Sciatic nerve (tissue), 2 donors: ENCODE measurements at places on chromosomes 13 and 19. TPM values are rescaled to one million over a fixed set of nuclear protein-coding genes. Genes with fewer than 3 reads are reported as not detected.

GRCh38 chr19:15251010-15251748 is 18.9 kb upstream of the EPHX3 start:
- DNase-seq, result no peak

- no peak for DNase-seq
Observed at GRCh38 chr13:28555096-28555495, 60.2 kb upstream of the FLT1 start.

- no peak for DNase-seq
Observed at GRCh38 chr13:100091391-100091790, 2.5 kb downstream of the PCCA start.

DNA sequence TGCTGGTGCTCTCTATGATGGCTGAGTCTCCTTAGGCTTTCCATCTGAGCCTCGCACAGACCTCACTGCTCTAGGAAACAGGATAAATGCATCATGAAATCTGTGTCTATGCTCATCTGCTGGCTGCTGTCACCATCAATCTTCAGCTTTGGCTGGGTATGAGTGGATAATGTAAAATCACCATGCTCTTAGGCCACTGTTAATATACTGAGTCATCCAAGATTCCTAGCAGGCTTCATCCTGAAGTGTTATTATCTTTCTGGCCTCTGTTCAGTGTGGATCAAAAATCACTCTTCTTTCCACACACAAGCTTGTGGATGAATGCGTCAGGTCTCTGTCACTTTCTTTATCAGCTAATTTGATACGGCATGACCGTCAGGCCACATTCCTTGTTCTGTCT is 317.4 kb downstream of the NALCN start:
- no peak for DNase-seq

DNA sequence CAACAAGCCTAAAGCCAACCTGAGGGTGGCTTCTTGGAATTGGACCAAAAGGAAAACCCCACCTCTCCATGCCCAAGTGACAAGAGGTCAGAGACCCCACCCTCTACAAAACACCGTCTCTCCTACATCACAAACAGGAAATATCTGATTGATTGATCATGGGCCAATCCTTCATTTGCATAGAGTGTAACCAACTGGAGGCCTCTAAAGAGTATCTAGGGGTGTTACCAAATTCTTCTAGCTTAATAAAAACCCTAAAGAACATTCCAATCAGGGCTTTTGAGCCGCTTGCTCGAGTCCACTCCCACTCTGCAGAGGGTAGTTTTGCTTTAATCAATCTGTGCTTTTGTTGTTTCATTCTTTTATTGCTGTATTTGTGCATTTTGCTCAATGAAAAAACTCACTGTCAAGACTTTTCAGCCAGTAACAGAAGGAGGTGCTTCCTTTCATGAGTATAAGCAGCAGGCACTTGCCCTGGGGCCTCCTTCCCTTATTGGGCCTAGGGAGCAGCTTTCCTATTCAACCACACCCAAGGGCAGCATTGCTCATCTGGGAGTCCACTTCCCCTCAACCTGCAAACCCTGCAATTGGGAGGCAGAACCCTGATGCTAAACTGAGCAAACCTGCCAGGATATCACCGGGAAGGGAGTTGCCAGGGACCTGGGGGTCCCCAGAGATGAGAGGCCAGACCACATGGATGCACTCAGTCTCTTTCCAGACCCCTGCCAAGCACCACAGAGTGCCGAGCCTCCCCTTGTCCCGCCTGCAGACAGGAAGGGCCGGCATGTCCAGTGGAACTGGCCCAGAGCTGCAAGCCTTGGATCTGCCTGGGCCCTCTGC is 154.3 kb upstream of the VSTM2B start:
- DNase-seq, result no peak

- no peak for DNase-seq
Observed at GRCh38 chr13:46778890-46779289, 18.1 kb downstream of the ESD start.

DNA sequence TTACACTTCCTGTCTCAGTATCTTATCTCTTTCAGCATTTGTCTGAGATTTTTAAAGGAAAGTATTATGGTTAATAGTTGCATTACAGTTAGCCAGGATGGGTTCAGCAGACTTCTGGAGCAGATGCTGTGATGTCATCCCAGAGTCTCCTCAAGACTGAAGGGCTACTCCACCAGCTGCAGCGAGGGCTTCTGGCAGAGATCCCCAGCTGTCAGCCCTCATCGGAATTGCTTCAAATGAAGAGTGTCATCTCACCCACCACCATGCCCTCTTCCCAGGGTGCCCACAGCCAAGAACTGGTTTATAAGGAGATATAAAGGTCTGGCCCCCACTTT is 84.4 kb downstream of the FAM216B start:
- no peak for DNase-seq

GRCh38 chr13:97478247-97478646 is 44.3 kb downstream of the RAP2A start:
- DNase-seq, result no peak

Gene SIGLECL1
- not detected for total RNA-seq

DNA sequence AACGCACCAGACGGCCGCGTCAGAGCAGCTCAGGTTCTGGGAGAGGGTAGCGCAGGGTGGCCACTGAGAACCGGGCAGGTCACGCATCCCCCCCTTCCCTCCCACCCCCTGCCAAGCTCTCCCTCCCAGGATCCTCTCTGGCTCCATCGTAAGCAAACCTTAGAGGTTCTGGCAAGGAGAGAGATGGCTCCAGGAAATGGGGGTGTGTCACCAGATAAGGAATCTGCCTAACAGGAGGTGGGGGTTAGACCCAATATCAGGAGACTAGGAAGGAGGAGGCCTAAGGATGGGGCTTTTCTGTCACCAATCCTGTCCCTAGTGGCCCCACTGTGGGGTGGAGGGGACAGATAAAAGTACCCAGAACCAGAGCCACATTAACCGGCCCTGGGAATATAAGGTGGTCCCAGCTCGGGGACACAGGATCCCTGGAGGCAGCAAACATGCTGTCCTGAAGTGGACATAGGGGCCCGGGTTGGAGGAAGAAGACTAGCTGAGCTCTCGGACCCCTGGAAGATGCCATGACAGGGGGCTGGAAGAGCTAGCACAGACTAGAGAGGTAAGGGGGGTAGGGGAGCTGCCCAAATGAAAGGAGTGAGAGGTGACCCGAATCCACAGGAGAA is 1.9 kb downstream of the PPP1R12C start:
- no peak for DNase-seq

Gene PGLYRP2
- total RNA-seq, result not detected

Gene ZNF723
- total RNA-seq, result not detected

- DNase-seq, result no peak
Observed at GRCh38 chr19:4054441-4055208, 12.1 kb downstream of the ZBTB7A start.

Gene NCAN
- total RNA-seq, result not detected

GRCh38 chr13:74210693-74211393 is 76.6 kb upstream of the KLF12 start:
- no peak for DNase-seq

Gene FRY
- total RNA-seq, result 88.8 TPM

Gene ZNF91
- 91.2 TPM for total RNA-seq

- no peak for DNase-seq
Observed at GRCh38 chr19:6970021-6970420, 51.2 kb downstream of the MBD3L2B start.

Gene ZNF491
- 4.2 TPM for total RNA-seq

- DNase-seq, result no peak
Observed at GRCh38 chr19:10418235-10418484, 2.2 kb upstream of the PDE4A start.

Gene PODNL1
- total RNA-seq, result 17.8 TPM

DNA sequence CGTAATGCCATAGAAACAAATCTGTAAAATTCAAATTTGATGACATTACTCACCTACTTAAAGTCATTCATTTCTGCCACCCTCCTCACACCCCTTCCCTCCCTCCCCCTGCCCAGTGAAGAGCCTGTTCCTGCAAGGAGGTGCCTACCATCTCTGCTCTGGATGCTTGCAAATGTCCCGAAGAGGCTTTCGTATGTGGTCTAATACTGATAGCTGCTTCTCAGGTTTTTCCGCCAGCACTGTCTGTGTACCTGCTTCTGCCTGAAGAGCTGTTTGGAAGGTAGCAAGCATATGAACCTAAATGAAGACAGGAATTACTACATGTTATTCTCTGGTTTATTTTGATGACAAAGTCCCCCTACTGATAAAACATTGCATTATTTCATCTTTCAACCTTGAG is 57.1 kb downstream of the GPALPP1 start:
- no peak for DNase-seq

GRCh38 chr19:1275976-1276627 is 772 bp downstream of the FAM174C start:
- no peak for DNase-seq

Gene AXL
- 65.8 TPM for total RNA-seq

- DNase-seq, result no peak
Observed at GRCh38 chr19:42563352-42564210, 31.1 kb downstream of the CEACAM8 start.

Gene FCHO1
- total RNA-seq, result 6.1 TPM

Gene C1QTNF9B
- 3.0 TPM for total RNA-seq

Gene TUBA3C
- not detected for total RNA-seq

DNA sequence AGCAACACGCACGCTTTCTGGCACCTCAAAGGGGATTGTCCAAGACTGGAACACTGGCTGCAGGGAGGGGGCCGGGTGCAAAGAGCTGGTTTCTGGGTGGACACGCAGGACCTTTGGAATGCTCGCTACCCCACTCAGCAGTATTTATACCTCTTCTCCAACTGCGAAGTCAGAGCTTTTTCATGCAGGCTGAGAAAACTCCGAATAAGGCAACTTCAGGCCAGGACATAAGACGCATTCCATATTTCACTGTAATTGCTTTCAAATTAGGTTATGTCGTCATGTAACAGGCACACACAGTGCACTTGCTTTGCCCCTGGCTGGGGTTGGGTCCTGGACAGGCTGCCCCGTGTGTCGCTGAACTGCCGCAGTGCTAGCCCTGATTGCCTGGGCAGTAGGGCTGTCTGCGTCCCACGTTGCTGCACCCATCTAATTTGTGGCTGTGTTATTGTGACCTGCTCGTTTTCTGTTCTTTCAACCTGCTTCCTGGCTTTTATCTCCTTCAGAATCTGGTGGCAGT is 44.5 kb downstream of the ACTN4 start:
- no peak for DNase-seq

GRCh38 chr13:74092711-74093110 is 41.5 kb downstream of the KLF12 start:
- DNase-seq, result no peak

DNA sequence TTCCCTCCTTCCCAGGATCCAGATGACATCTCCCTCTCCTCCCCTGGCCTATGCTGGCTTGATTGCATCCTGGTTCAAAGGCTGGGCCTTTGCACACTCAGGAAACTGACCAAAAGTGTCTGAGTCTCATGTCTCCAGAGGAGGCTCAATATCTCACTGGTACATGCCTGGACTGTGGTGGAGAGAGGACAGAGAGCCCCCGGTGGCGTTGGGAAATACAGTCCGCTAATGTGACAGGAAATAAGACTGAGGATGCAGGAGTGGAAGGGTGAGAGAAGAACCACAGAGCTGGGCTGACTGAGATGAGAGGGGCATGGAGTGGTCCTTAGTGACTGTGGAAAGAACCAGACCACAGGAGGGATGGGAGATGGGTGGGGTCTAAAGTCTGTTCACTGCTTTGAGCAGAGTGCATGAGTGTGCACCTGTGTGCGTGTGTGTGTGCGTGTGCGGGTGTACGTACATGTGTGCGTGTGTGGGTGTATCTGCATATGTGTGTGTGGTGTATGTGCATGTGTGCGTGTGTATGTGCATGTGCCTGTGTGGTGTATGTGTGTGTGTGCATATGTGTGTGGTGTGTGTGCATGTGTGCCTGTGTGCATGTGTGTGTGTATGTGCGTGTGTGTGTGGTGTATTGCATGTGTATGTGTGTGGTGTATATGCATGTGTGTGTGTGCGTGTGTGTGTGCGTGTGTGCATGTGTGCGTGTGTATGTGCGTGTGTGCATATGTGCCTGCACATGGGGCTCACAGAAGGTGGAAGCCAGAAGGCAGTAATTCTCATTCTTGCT is 1.9 kb downstream of the SIGLEC5 start:
- no peak for DNase-seq

DNA sequence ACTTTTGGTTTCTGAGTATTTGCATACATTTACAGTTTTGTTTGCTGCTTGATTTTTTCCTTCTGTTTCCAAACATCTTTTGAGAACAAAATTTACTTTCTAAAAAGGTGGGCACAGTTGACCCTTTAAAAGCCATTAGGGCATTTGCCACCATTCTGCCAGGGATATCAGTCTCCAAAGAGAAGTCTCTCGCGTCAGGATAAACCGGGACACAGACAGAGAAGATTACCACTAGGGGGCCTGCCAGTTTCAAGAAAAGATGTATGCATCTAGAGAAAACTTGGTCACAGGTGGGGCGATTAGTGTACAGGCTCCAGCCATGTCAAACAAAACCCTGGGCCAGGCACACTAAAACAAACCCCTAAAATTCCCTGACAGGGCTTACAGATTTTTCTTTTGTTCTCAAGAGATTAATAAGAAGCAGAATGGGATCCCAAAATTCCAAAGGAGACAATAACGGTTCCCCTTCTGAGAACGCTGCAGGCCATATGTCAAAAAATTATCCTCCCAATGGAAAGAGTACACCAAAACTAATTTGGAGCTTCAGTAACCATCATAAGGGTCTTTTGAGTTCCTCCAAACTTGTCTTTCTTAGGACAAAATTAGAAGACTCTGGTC is 10.7 kb upstream of the PABPC3 start:
- no peak for DNase-seq

Gene RPS28
- 893 TPM for total RNA-seq

GRCh38 chr13:44609137-44609536 is 33.0 kb upstream of the TSC22D1 start:
- no peak for DNase-seq

DNA sequence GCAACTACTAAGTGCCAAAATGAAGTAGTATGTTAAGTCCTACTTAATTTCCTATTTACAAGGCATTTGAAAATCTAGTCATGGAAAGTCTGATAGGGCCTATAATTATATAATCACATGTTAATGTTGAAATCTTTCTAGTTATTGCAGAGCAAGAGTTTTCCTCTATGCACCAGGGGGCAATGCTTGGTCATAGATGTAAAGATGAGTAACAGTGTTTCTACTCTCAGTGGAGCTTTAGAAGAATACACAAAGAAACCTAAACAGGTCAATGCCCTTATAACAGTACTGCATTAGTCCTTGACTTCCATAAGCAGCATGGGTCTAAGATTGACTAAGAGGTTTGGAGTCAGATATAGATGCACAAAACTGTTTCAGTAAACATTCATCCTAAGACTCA is 218.7 kb downstream of the KCTD12 start:
- no peak for DNase-seq

Gene PLD3
- 218 TPM for total RNA-seq

DNA sequence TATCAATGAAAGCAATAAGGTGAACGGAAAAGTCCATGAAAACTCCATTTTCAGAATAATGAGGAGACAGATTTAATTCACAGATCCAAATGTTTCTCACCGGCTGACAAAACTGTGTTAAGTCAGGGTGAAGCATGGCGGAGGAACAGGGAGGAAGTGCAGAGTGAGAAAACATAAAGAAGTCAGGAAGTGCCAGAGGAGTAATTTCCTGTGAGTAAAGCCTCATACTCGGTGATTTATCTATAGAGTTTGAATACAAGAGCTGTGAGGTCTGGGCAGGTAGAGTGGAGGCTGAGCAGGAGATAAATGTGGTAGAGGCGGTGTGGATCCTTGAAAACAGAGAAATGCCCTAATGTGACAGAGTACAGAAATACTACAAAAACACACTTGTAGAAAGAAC is 11.4 kb downstream of the CARD8 start:
- no peak for DNase-seq
